CD4-positive, alpha-beta T cell (primary cell): ENCODE measurements at places on chromosomes 6 and 20.

- no peak for DNase-seq
These were observed 18.0 kb downstream of the FOXO3 start for GRCh38 chr6:108578595-108579327.

DNA sequence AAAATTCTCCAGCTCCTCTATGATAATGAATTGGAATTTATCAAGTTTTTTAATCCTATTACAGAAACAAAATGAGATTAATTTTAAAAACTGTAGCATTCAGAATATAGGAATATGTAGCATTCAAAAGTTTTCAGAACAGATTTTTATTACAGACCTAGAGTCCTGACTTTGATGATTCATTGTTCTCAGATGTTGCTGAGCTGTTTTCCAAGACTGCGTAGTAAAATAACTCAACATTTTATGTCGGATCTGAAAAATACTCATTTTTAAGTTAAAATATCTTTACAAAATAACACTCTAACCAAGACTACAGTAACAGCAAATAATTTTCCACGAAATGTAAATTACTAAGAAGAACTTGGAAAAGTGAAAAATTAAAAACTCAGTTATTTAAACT lies 67.1 kb downstream of the SYCP2 start:
- no peak for DNase-seq

DNA sequence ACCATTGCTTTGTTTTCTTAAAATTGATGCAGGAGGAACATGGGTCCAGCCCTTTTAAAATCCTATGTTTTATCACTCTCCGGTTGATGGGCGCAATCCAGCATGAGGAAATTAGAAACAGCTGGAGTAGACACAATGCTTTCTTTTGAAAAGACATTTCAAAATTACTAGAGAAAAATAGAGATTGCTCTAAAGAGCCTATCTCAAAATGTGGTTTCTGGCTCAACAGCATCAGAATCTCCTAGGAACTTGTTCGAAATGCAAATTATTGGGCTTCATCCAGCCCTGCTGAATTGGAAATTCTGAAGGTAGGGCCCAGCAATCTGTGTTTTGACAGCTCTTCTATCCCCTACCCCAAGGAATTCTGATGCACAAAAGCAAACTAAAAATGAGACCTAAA lies 190.8 kb upstream of the BMP2 start:
- DNase-seq: no peak

GRCh38 chr6:69802995-69803394 lies 6.2 kb upstream of the LMBRD1 start:
- DNase-seq: no peak

- no peak for DNase-seq
These were observed 46.3 kb downstream of the EZR start for GRCh38 chr6:158772851-158773371.

DNA sequence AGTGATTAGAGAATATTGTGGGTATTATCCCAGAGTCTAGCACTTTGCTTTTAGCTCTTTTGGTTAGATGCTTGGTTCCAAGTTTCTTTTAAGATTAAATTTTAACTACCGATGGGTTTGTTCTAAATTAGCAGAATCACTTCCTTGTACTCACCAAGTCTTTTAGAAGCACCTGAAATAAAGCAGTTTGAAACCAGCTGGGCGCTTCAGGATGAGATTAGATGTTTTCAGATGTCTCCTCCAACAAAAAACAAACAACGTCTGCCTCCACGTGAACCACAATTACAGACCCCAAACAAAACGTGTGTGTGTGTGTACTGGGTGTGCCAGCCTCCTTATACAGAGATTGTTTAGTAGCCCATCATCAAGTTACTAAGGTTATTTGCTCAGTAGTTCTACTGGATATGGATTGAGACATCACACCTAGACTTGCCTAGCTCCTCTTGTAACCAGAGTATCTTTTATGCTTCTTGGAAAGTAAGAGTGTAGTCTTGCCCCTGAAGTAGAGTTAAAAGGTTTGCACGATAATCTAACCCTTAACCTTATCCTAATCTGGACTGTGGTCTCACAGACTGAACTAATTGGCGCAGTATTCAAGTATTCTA lies 2.3 kb downstream of the DSTN start:
- DNase-seq: no peak

GRCh38 chr20:2217857-2218539 lies 77.8 kb upstream of the TGM3 start:
- DNase-seq: no peak

GRCh38 chr20:43385914-43386313 lies 71.8 kb upstream of the SRSF6 start:
- no peak for DNase-seq

DNA sequence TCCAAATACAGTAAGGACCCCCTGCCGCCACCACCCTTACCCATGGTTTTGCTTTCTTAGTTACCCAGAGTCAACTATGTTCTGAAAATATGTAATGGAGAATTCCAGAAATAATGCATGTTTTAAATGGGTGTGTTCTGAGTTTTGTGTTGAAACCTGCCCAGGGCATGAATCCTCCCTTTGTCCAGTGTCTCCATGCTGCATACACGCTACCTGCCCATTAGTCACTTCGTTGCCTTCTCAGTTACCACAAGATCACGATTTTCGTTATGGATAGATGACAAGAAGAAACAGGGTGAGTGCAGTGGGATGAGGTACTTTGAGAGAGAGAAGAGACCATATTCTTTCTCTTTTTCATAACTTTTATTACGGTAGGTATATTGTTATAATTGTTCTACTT lies 10.6 kb downstream of the FARS2 start:
- no peak for DNase-seq

GRCh38 chr6:25637211-25637610 lies 14.8 kb upstream of the SCGN start:
- DNase-seq: no peak

GRCh38 chr20:3172933-3173609 lies at the start of gene LZTS3:
TSS of gene LZTS3 (minus strand) at chr20:3173549. CDS start at chr20:3167163, 6,386 bp downstream.
- DNase-seq: peak; percentile 90

- no peak for DNase-seq
These were observed 43.3 kb downstream of the ATRN start for GRCh38 chr20:3514012-3514642.

- no peak for DNase-seq
These were observed 9.4 kb upstream of the COL9A1 start for GRCh38 chr6:70312165-70312745.

DNA sequence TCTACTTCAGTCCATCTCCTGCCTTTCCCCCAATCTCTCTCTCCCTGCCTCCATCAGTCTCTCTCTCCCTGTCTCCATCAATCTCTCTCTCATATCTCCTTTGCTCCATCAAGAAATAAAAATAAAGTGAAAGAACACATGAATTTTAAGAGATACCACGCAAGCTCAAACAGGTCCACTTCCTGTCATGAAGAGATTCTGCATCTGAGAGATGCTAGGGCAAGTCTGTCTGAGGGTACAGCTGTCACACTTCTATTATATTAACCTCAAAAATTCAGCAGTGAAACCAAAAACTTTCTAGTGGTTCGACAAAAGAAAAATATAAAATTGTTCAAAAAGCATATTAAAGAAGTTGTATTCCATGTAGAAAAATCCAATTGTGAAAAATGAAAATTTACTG lies 296.8 kb upstream of the RSPO3 start:
- no peak for DNase-seq

GRCh38 chr6:109023356-109023925 lies 71.2 kb downstream of the SESN1 start:
- DNase-seq: no peak

- peak; percentile 63 for DNase-seq
These were observed 92.6 kb upstream of the CLDN20 start for GRCh38 chr6:155171109-155171746.

GRCh38 chr6:100203400-100203799 lies 209.4 kb upstream of the MCHR2 start:
- DNase-seq: no peak

- no peak for DNase-seq
These were observed 8.0 kb upstream of the IER3 start for GRCh38 chr6:30752157-30752927.

DNA sequence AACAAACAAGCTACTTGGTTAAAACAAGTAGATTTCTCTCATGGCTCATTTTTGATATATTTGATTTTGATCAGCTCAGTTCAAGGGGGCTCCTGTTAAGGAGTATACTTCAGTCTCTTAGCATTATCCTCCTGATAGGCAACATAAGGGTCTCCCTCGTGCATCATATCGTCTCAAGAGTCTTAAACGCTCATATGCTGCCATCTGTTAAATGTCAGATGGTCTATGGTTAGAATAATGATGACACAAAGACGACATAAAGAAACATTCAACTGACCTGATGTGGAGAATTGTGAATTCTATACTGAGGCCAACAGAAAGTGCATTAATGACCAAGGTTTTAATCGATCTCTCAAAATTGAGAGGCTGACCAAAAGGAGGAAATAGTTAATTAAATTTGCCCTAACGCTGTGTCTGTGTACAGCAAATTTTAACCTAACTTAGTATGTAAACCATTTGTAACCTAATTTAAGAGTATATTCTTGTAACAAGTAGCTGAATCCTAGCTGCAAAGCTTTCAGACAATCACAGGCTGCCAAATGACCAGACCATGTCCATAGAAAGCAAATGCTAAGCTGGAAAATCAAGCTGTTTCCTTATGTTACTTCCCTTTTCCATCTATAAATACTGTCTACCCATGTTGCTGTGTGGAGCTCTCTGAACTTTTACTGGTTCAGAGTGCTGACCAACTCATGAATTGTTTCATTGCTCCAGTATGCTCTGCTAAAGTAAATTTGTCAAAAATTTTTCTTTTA lies 1688.5 kb downstream of the GRIK2 start:
- DNase-seq: no peak

DNA sequence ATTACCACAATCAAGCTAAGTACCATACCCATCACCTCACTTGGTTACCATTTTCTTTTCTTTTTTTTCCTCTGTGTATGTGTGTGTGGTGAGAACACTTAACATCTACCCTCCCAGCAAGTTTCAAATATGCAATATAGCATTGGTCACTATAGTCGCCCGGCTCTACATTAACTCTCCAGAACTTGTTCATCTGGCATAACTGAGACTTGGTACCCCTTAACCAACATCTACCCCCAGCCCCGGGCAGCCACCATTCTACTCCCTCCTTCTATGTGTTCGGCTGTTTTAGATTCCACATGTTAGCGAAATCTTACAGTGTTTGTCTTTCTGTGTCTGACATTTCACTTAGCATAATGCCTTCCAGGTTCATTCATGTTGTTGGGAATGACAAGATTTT lies 89.0 kb upstream of the TOP1 start:
- no peak for DNase-seq

GRCh38 chr20:47561180-47561579 lies 59.5 kb downstream of the NCOA3 start:
- no peak for DNase-seq

DNA sequence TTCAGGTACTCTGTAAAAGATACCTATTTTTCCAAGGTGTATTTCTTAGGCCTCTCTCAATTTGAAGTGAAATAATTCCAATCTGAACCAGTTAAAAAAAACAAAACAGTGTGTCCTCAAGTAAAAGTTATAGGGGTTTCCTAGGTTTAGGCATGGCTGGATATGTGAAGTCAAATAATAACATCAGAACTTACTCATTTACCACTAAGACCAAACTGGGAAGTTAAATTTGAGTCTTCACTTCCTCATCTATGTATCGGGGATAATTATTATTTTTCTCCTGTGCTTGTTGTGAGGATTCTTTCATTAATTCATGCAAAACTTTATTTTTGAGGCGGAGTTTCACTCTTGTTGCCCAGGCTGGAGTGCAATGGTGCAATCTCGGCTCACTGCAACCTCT lies 86.2 kb upstream of the PTPRK start:
- no peak for DNase-seq

DNA sequence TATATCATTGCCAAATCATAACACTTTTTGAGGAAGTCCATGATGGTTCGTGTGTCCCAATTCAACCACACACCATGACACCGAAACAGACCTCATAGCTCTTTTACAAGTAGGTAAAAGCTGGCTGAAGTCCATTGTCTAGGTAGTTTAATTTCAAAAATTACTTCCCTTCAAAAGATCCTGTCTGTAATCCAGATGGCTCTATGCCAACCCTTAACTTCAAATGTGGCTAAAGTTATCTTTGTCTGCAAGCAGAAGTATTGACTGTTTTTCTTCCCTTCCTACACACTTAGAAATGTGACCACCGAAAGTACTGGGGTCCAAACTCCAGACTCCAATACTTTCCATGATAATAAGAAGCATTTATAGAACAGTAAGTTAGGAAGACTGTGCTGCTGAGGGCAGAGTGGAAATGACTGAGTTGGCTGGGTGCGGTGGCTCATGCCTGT lies 8.3 kb upstream of the TIAM2 start:
- DNase-seq: no peak
